ENCODE measurements at places on chromosomes 6 and 20.

DNA sequence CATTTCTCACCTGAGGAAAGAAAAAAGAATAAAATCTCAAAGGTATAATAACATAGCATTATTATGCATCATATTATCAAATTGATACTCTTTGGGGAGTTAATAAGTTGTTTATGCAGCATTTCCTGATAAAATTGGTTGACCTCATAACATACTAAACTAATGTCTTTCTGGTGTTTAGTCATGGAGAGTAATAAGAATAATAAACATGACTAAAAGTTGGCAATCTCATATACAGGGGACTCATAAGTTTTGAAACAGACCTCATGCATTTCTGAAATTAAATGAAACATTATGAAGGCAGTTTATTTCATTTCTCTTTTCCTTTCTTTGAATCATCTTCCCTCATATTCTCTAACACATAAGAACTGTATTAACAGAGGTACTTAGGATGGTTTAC is 60.5 kb upstream of the PRDM1 start:
- DNase-seq: peak; percentile 81

GRCh38 chr20:60752741-60753420 is 499.2 kb upstream of the CDH4 start:
- no peak for DNase-seq

DNA sequence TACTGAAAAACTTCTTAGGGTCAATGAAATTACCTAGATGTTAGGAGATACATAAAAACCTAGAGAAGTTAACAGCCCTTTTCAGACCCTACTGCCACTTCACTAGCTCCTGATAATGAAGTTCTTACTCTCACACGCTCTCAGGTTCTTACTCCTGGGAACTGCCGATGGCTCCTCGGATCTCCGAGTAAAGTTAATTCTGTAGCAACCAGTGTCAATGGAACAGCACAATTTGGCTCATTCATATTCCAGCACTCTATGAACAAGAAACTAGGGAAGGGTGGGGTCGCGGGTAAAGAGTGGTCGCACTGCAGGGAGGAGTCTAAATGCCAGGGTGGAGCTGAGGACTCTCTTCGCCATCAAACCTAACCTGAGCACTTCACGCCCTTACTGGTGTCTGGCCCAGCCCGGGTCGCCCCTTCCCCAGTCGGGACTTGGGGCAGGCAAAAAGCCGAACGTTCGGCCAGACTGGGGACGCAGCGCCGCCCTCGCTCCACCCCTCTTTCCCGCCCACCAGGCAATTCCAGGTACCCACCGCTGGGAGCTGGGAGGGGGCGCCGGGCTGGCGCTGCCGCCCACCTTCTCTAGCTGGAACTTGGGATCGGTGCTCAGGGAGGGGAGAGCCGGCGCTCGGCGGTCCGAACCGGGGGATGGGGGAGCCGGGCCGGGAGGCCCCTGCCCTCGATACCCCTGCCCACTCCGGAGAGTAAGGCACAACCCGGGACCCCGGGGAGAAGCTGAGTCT is 744 bp downstream of the RAB23 start:
- DNase-seq: peak; percentile 77

DNA sequence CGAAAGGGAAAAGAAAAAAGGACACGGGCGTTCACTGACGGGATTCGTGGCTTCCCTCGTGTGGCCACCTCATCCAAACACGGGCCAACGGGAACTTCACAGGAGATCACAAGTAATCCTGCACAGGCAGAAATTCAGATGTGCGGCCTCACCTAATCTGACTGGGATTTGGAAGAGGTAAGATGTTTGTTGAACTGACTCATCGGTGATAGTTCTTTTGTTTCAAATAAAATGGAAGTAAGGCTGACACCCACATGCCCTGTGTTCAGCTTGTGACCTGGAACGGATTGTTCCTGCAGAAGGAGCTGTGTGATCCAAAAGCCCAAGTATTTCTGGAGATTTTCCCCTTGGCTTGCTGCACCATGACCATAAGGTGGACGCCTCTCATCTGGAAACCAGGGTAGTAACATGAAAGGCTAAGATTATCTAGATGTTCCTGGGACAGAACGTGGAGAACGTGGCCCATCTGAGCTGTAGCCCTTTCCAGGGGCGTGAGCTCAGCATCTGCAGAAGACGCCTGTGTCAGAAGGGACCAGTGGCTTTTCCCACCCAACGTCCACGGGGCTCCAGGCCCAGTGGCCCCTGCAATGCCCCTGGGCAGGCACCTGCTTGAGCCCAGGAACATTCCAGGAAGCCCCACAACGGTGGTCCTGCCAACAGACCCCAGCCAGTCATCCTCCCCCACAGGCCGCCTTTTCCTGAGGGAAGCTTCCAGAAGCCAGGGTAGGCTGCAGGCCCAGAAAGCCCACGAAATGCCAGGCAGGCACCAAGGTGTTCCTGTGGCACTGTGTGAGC is 39.7 kb downstream of the DLL1 start:
- no peak for DNase-seq

- no peak for DNase-seq
These were observed 4.0 kb upstream of the PLN start for GRCh38 chr6:118544105-118544504.

- DNase-seq: peak; percentile 87
These were observed 141.1 kb downstream of the CD164 start for GRCh38 chr6:109241199-109241598.
